Fibroblast of villous mesenchyme (primary cell): ENCODE measurements at places on chromosomes 3 and 15. TPM values are rescaled to one million over a fixed set of nuclear protein-coding genes. Genes with fewer than 3 reads are reported as not detected.

DNA sequence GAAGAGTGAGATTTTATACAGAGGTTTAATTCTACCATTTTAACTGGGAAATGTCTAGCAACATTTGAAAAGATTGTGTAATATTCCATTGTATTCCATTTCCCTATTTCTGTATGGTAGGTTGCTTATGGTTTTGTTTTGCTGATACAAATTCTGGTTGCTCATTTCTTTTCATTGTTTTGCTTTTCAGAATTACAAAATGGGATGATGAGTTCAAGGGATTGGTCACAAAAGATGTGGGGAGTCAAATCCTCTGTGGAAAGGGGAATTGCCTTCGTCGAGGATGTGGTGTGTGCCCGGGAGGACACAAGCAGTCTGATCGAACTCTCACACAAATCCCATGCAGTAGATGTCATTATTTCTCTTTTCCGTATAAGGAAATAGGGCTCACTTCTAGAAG, 18.3 kb downstream of the SLCO3A1 start:
- no peak for DNase-seq

- peak; percentile 48 for DNase-seq
These were observed 89.6 kb downstream of the TM4SF4 start for GRCh38 chr3:149564079-149564478.

DNA sequence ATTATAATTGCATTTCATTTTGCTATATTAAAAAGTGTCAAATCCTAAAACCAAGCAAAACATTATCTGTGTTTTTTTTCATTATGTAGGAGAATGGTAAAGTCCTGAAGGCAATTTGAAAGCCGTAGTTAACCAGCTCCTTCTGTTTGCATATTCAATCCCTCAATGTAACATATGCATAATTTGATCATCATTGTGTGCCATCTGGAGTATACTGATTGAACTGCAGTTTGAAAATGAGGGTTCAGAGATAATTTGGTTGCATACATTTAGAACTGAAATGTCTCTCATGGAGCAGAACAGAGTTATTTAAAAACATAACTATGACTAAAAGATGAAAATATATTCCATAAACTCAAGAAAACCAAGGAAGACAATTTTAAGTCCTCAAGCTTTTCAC, 518.6 kb downstream of the GBE1 start:
- peak; percentile 5 for DNase-seq

DNA sequence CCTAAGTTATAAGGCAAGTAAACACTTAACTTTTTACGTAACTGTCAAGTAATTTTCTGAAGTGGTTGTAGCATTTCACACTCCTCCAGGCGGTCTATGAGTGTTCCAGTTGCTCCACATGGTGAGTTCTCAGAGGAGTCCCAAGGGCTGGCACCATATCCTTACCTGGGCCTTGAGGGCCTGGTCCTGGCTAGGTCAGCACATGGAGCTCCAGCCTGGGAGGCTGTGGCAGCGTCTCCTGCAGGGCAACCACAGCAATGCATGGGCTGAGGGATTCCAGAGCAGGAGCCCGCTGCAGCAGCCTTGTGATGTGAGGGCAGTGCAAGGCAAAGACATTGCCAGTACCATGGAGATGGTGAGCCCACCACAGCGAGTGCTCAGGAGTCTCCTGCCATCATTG, 32.2 kb upstream of the LYZL4 start:
- no peak for DNase-seq

DNA sequence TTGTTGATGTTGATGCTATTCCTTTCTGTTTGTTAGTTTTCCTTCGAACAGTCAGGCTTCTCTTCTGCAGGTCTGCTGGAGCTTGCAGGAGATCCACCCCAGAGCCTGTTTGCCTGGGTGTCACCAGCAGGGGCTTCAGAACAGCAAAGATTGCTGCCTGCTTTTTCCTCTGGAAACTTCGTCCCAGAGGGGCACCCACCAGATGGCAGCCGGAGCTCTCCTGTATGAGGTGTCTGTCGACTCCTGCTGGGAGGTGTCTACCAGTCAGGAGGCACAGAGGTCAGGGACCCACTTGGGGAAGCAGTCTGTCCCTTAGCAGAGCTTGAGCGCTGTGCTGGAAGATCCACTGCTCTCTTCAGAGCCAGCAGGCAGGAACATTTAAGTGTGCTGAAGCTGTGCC, 303.2 kb downstream of the ZIC1 start:
- no peak for DNase-seq

DNA sequence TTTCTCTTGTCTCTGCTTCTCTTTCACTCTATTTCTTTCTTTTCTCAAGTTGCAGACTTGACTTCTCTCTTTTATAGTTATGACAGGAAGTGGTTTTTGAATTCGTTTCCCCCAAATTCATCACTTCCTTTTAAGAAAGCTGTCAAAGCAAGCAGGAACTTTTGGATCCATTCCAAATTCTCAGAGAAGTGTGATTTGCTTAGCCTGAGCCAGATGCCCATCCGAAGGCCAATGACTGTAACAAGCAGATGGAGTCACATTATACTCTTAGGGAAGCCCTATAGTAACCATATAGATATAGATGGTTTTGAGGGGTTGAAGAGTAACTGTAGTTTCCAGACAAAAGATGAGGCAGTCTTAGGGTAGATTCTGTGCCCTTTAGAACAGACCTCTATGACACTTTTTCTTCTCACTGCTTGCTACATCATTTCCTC, 592.0 kb upstream of the KCNMB2 start:
- DNase-seq = no peak

DNA sequence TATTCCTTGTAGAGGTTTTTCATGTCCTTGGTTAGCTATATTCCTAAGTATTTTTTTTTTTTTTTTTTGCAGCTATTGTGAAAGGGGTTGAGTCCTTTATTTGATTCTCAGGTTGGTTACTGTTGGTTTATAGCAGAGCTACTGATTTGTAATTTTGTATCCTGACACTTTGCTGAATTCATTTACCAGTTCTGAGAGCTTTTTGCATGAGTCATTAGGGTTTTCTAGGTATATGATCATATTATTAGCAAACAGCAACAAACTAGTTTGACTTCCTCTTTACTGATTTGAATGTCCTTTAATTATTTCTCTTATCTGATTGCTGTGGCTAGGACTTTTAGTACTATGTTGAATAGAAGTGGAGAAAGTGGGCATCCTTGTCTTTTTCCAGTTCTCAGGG, 737.4 kb downstream of the ZNF385D start:
- no peak for DNase-seq

DNA sequence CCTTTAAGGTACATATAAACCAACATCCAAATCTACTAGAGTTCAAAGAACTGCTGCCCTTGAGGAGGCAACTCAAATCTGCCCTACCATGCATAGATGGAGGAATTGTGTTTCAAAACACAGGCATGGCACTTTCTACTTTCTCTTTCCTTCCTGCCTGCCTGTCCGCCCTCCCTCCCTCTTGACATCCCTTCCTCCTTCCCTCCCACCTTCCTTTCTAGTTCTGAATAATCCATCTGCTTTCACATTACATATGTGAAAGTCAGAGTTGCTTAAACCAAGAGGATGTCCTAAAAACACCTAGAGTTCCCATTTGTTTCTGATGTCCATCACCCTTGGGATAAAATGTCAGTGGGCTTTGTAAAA, 537.6 kb downstream of the FOXP1 start:
- DNase-seq = no peak

DNA sequence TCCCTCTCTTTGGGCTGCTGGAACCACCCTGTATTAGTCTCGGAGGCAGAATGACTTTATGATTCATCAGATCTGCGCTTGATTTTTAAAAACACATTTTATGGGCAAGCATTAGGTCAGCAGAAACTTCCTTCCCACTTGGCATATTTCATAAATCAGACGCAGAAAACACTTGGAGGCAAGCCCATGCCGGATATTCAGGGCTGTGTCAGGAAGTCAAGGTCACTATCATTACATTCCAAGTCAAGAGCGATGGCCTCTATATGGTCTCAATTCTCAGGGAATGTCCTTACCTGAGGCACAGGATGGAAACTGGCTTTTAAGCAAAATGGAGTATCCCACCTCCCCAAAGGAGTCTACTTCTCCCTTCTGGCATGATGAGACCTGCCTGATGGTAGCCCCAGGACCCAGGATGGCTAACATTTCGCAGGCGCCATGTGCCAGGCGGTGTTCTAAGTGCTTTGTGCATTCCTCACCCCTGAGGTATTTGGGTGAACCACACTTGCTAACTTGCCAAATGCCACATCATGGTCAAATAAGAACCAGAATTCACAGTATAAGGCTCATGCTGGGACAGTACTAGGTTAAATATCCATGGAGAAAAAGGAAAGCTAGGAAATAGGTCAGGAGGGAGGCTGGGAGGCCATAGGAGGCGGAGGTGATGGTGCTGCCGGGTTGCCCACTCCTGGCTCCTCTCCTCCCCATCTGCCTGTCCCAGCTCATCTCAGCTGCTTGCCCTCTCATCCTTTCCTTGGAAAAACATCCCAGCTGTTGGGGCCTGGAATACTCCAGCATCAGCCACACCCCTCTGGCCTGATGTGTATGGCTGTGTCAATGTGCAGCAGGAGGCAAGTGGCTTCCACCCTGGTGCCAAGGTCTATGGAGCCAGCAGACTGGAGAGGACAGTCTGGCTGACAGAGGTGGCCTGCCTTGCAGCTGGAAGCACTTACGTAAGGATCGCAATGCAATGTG, 18.8 kb downstream of the BCL2L10 start:
- peak; percentile 97 for DNase-seq

- no peak for DNase-seq
These were observed 841.4 kb downstream of the NSUN3 start for GRCh38 chr3:94904156-94904674.

GRCh38 chr3:16103472-16103871, 71.0 kb upstream of the GALNT15 start:
- DNase-seq = peak; percentile 73

DNA sequence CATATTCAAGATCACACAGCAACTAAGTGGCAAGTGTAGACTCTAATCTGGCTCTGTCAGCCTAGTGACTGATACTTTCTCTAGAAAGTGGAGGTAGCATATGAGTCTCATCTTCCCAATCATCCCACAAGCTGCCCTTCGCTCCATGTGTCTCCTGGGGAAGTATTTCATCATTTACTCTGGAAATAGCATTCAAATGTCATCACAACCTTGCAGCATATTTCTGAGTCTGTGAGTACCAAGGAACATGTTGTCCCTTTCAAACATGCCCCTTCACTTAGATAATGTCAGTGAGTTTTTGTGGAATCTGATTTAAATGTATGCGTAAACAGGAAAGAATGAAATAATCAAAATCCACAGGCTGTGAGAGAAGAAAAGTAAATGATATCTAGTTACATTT, 322.9 kb downstream of the SLC9A9 start:
- DNase-seq = peak; percentile 71

GRCh38 chr3:4507024-4507596, 14.0 kb downstream of the ITPR1 start:
- DNase-seq = peak; percentile 61

- no peak for DNase-seq
These were observed 214.4 kb downstream of the ABHD5 start for GRCh38 chr3:43905157-43905556.

GRCh38 chr3:72270072-72270681, 485.2 kb upstream of the PROK2 start:
- peak; percentile 99 for DNase-seq

GRCh38 chr3:177647876-177648275, 450.6 kb upstream of the TBL1XR1 start:
- DNase-seq = no peak

- DNase-seq = no peak
These were observed 50.7 kb downstream of the SCN5A start for GRCh38 chr3:38598791-38599190.

- DNase-seq = no peak
These were observed 86.2 kb downstream of the SEC22A start for GRCh38 chr3:123287962-123288302.

- DNase-seq = no peak
These were observed 20.2 kb downstream of the TMEM39A start for GRCh38 chr3:119443179-119443578.

DNA sequence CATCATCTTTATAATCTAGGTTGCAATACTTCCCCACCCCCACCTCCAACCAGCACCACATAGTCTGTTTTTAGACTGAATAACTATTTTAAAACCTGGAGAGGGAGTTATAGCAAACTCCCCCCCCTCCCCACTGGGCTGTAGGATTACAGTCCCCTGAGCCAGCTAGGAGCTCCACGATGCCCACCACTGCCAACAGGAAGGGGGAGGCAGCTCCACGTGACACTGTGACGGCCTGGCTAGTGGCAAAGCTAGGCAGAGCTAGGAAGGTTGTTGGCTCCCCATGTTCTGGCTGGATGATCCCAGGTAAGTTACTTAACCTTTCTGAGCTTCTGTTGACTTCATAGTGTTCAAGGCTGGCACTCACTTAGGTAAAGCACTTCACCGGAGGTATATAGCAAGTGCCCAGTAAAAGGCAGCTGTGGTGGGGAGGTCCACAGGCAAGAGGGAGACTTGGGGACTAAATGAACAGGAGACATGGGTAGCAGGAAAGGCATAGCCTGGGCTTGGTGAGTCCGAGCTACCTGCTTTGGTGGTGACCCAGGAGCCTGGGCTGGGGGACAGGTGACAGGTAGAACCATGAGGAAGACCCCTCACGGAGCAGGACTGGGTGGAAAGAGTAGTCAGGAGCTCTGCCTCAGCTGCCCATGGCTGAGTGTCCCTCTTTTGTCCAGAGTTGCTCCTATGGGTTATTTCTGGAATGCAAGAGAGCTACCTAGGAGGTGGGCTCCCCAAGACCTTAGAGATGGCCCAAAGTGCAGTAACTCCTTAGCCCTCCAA, 4.0 kb upstream of the TBC1D21 start:
- no peak for DNase-seq

DNA sequence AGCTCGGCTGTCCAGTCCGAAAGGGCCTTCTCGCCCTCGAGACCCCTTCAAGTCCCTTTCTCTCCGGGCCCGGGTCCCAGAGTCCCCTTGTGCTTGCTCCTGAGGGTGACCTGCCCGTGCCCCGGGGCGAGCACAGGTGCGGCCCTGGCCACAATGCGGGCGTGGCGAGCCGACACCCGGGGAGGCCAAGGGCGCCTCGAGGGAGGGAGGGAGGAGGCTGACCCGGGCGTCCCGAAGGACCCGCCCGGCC, 810 bp upstream of the MEF2A start:
- DNase-seq = no peak

- no peak for DNase-seq
These were observed 110.6 kb upstream of the TNFAIP8L3 start for GRCh38 chr15:51205050-51205975.

DNA sequence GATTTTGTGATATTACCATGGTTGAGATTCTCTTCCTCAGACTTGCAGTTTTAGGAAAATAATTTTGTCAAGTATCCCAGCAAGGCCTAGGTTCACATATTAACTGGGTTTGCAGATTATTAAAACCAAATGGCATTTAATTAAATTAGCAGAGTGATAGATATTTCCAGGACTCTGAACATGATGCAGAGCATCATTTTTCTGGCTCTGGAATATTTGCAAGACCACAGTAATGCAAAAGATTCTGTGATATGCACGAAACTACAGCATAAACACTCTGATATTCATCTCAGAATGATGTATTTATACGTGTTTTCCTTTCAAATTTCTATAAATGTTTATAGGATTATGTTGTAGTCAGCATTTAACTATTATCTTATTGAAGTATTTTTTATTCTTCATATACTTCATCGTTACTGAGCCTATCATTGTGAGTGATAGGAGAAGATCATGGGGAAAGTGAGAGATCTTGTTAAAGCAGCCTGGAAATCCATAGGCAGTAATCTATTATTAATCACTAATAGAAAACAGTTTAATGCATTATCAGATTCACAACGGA, 1245.6 kb downstream of the OTOL1 start:
- DNase-seq = peak; percentile 34

- DNase-seq = no peak
These were observed 149.2 kb downstream of the ATP10A start for GRCh38 chr15:25713736-25714537.

SLC6A11 gene
- not detected in 2 replicates for total RNA-seq

CPA3 gene
- under 0.01 TPM in 1 of 2 replicates, not detected in the other for total RNA-seq

SOX2 gene
- not detected in 2 replicates for total RNA-seq

FGF12 gene
- total RNA-seq = under 0.01 TPM in 1 of 2 replicates, not detected in the other

CATSPER2 gene
- 0.32 and 0.86 TPM in 2 replicates for total RNA-seq

CKMT1A gene
- total RNA-seq = not detected in 2 replicates
